ENCODE measurements at places on chromosomes 2 and 18.

- no peak for DNase-seq
Observed at GRCh38 chr2:41579806-41580205, 468.0 kb upstream of the PKDCC start.

GRCh38 chr2:135056790-135057189 lies 4.7 kb downstream of the RAB3GAP1 start:
- no peak for DNase-seq

DNA sequence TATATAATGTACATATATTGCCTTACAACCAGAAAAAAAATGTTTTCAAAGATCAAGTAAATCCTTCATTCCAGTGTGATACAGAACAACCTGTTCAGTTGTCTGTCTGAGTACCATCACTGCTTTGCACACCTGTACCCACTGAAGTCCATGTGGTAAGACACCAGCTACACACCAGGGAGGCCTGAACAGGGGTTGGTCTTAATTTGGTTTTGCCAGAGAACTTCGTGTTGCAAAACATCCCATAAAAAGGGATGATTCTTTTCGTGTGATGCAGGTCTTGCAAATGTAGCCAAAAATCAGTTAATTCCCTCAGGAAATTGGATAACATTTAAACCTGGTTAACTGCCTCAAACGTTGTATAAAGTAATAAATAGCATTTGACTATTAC lies 73.7 kb upstream of the SLC1A4 start:
- no peak for DNase-seq

DNA sequence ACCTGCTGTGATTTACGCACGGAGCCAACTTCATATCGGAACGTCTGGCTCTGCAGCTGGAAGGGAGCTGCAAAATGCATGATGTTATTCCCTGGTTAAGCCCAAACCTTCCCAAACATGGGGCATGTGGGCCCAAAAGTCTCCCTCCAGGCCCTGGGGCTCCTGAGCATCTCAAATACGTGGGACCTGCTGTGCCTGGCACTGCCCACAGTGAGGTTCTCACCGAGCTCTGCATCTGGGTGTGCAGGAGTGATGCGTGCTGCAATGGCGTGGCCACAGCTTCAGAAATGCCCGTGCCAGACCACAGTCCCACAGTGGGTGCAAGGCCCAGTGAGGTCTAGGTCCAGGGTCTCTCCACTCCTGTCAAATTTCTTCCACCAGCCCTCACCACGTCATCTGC lies 503.3 kb downstream of the EIPR1 start:
- DNase-seq: no peak

- DNase-seq: no peak
Observed at GRCh38 chr2:143629340-143629739, 500.1 kb downstream of the ARHGAP15 start.

- no peak for DNase-seq
Observed at GRCh38 chr2:80291656-80292055, 12.9 kb downstream of the LRRTM1 start.

GRCh38 chr2:218310853-218311540 lies 18.7 kb upstream of the TMBIM1 start:
- DNase-seq: no peak

GRCh38 chr18:47780011-47780725 lies 150.3 kb downstream of the SMAD2 start:
- DNase-seq: no peak

DNA sequence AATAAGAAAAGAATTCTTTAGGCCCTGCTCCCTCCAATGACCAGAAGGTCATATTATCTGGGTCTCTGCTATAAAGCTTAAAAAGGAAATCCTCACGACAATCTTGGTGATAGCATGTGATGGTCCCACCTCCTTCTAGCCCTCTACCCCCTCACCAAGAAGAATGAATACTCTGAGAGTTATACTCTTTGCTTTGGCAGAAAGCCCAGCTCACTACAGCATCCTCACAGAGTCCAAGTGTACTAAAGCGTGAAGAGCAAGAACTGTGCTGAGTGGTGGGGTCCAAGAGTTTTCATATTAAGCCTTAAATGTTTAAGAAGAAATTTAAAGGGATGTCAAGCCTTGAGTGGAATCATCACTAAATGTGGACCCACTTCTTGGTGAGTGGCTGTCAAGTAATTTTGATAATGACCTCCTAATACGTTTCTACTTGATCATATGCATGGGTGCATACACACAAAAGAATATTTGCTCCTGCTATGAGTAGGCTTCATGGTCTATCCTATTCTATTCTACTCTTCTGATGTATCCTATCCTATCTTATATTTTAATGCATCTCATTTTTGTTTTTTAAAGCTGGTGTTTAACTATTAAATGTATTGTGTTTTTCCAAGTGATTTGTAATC lies 16.5 kb upstream of the SERPINB7 start:
- DNase-seq: no peak

- DNase-seq: no peak
Observed at GRCh38 chr18:376311-376710, 108.5 kb upstream of the THOC1 start.

GRCh38 chr2:121182520-121182919 lies 102.5 kb downstream of the TFCP2L1 start:
- no peak for DNase-seq

GRCh38 chr2:160592993-160593392 lies 99.4 kb upstream of the RBMS1 start:
- DNase-seq: no peak

GRCh38 chr18:3451989-3452749 lies 2.2 kb downstream of the TGIF1 start:
- DNase-seq: no peak

- no peak for DNase-seq
Observed at GRCh38 chr2:133090358-133090757, 420.4 kb upstream of the LYPD1 start.

- no peak for DNase-seq
Observed at GRCh38 chr2:241988146-241988545, 118.6 kb downstream of the RTP5 start.

- DNase-seq: no peak
Observed at GRCh38 chr2:238304116-238304515, 15.7 kb upstream of the PER2 start.

- no peak for DNase-seq
Observed at GRCh38 chr2:204650611-204651010, 105.3 kb downstream of the PARD3B start.

DNA sequence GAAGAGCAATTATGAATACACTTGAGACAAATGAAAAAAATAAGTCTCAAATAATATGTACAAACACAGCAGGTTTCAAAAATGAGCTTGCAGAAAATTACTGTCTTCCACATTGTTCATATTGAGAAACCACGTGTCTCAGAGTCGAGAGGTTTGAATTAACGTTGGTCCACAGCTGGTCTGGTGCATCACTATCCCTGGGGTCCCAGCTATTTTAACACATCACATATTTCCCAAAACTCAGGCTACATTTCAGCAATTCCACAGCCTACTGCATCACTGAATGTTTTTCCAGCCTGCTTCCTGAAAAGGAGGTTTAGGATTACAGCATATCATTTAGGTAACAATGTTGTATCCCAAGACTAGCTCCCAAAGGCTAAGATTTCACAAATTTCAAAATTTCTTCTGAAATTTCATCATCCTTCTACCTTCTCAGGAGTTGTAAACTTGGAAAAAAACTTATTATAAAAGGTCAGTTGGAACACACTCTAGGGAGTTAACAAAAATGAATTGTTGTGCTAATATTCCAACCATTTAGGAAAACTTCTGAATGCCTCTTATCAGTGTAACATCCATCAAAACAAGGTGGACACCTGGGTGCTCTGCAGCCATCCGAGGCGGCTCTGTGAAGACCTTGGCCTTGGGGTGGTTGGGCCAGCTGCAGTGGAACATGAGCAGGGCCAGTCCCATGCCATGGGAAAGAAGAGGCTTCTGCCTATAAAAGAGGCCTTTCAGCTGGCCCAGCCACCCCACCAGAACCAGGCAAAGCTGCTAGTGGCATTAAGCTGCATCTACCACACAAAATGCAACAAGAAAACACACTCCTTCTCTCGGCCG lies 198.1 kb upstream of the RBBP8 start:
- DNase-seq: no peak

- no peak for DNase-seq
Observed at GRCh38 chr2:82089518-82089917, 1785.0 kb upstream of the LRRTM1 start.

DNA sequence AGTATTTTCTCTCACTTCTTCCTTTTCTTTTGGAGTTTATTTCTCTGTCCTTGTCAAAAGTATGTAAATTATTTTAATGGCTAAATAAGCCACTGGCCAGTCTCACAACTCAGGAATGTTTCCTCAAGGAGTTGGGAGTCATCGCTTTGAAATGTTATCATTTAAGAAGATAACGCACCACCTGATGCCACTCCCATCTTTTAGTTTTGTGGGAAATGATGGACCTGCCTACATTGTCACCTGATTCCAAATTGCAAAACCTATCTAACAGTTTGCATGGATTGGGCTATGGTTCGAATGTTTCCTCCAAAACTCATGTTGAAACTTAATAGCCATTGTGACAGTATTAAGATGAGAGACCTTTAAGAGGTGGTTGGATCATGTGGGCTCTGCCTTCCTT lies 32.4 kb upstream of the PPM1B start:
- no peak for DNase-seq

DNA sequence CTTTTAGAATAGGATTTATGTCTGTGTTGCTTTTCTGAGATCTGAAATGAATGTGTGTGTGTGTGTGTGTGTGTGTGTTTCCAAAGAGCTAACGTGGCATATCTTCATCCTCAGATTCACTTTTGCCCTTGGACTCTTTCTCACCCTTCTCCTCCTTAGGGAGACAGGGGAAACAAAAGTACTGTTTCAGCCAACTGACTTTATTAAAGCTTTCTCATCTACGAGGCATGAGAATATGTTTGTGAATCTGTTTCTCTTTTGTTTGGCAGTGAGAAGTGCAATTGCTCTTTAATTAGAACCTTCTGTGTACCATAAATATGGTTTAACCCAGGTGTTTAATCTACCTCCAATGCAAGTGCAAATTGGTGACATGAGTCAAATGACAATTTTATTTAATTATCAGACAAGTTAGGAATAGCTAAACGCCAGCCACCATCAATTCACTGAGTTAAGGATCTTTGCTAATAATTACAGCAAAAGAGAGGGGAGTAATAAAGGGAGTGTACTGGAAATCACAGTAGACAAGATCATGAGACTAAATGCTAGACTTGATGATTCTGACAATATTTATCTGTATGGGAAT lies 186.4 kb upstream of the COL3A1 start:
- DNase-seq: no peak

- no peak for DNase-seq
Observed at GRCh38 chr2:41930807-41931566, 116.8 kb upstream of the PKDCC start.

- no peak for DNase-seq
Observed at GRCh38 chr18:2331491-2331890, 239.8 kb downstream of the METTL4 start.

GRCh38 chr2:189337656-189338055 lies 103.6 kb upstream of the WDR75 start:
- DNase-seq: no peak

- no peak for DNase-seq
Observed at GRCh38 chr2:232431705-232432590, 24.0 kb upstream of the ALPI start.

DNA sequence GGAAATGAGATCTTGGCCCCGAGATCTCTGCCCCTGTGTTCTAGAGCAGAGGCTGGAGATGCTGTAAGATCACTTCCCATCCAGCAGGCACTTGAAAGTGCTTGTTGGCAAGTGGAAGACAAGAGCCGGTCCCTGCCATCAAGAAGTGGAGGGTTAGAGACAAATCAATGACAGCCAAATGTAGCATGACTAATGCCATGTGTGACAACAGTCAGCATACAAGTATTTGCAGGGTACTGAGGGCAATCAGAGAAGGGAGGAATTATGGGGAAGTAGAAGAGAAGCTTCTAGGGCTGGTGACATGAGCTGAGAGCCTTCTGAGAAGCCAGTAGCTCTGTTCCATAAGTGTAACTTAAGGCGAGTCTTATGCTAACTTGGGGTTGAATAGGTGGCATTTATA lies 58.6 kb downstream of the TMEM17 start:
- no peak for DNase-seq

- DNase-seq: no peak
Observed at GRCh38 chr2:40090044-40090443, 311.0 kb upstream of the THUMPD2 start.

- no peak for DNase-seq
Observed at GRCh38 chr2:75100801-75101151, 98.5 kb downstream of the TACR1 start.

- DNase-seq: no peak
Observed at GRCh38 chr2:147549054-147549453, 295.8 kb upstream of the ACVR2A start.

DNA sequence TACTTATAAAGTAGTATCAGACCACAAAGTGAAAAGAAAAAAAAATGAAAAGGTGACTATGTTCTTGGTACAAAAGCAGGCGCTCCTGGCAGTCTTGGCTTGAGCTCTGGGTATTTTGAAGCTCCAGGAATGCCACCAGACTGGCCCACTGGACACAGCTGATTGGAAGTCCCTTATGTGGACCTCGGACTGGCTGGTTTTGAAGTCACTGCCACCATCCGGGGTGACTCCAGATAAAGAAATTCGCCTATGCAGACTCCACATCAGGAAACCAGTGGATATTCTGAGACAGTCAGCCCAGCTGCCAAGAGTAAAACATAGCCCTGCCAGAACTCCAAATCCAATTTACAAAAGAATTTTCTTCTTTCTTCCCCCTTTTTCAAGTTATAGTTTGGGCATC lies 28.0 kb downstream of the ACKR3 start:
- no peak for DNase-seq

DNA sequence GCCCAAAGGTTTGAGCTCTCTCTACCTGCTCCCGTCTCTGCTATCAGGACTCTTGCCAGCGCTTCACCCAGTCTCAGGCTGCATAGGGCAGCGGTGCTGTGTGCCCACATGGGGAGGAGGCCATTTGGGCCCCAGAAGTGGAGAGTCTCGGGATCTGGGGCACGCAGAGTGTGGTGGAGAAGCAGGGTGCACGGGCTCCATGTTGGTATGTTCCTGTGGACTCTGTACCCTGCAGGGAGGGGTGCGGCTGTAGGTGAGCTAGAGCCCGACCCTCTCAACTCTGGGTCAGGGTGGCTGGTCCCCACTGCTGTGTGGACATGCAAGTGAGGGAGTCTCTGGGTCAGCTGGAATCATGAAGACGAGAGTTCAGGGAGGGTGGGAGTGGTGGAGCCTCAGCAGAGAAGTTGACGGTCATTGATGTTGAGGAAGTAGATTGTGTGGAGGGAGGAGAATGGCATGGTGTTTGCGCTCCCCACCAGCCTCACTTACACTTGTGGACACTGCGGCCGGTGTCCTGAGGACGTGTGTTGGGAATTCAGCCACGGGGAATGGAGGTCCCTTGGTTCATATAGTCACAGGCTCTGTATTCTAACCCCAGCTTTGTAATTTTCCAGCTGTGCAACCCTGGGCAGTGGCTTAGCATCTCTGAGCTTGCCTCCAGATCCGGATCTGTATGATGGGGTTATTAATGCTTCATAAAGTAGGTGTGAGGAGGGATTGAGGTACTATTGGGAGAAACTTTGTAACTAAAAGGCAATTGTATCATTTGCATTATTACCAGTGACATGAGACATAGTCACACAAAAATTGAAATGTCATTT lies 840 bp upstream of the PSD4 start:
- no peak for DNase-seq

DNA sequence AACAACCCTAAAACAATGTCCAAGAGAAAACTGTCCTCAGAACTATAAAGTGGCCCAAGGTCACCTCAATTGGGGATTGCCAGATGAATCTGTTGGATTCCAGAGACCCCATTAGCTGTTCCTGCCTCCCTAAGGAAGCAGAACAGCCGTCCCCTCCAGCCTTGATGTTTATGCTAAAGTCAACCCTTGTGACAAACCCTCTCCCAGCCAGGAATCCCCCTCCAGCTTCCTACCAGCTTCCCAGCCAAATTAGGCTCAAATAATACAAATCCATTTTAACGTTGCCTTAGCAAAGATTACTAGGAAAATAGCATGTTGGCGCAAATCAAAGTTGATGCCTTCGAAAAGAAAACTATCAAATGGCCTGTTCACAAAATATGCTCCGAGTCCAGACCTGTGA lies 105.7 kb upstream of the DAPL1 start:
- DNase-seq: no peak

Measured in stimulated activated CD4-positive, alpha-beta T cell treated with anti-CD3 and anti-CD28 coated beads, Interleukin-2, amount 100 ng/mL, for 4 hours (primary cell).